ENCODE measurements at places on chromosomes 2 and 18.

GRCh38 chr2:1995987-1996386 is 251.7 kb upstream of the PXDN start:
- DNase-seq: no peak

DNA sequence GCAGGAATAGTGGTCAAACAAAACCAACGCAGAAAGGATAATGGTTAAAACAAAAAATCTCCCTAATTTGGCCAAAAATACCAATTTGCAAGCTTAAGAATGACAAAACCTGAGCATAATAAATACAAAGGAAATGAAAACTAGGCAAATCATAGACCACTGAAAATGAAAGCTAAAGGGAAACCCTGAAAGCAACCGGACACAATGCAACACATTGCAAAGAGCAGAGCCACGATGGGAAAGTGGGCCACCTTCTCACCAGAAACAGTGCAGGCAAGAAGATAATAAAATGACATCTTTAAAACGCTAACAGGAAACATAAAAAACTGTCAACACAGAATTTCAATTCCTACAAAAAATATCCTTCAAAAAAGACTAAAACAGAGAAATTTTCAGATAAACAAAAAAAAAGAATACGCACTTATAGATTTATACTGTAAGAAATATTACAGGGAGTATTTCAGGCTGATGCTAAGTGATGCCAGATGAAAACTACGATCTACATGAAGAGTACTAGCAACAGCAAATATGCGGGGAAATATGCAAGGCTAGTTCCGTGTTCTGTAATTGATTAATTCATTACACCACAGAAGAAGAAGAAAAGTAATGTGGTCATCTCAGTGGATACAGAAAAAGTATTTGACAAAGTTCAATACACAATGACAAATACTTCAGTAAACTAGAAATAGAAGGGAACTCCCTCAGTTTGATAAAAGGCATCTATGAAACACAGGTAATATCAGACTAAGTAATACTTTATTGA is 239.5 kb downstream of the L3MBTL4 start:
- DNase-seq: no peak

DNA sequence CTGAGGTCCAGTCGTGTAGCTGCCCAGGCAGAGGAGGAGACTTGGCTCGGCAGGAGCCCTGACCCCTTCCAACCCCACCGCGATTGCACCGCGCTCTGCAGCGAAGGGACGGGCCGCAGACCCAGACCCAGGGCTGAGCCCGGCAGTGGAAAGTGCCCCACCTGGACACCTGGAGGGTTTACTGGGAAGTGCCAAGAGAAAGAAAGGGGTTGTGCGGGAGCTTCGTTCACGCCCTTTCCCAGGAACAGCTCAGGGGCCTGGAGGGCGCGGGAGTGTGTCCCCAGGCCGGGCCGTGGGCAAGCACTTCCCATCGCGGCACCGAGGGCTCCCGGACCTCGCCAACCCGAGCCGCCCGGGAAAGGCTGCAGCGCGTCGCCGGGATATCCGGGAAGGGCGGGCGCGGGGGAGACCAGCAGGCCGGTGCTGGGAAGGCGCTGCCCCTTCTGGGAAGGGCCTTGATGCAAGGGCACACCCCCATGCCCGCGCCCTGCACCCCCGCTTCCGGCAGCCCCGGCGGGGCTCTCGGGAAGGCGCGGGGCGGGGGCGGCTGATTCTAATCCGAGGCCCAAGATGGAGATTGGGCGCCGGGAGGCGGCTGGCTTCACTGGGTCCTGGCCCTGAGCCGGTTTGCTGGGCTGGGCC is 36.1 kb upstream of the MRPL33 start:
- no peak for DNase-seq

GRCh38 chr2:70716131-70716743 is 51.8 kb downstream of the ADD2 start:
- no peak for DNase-seq

DNA sequence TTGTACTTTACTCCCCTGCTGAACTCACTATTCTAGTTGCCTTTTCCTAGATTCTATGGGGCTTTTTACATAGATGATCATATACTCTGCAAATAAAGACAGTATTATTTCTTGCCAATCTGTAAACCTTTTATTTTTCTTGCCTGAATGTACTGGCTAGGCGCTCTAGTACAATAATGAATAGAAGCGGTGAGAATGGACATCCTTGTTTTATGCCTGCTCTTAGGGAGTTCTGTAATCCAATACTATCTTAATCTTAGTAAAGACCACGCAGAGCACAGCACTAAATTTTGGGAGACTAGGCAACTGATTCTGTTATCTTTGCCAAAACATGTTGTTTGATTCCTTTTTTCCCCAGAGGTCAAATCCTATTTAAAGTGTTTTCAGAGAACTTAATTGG is 7.0 kb downstream of the KRCC1 start:
- DNase-seq: no peak

DNA sequence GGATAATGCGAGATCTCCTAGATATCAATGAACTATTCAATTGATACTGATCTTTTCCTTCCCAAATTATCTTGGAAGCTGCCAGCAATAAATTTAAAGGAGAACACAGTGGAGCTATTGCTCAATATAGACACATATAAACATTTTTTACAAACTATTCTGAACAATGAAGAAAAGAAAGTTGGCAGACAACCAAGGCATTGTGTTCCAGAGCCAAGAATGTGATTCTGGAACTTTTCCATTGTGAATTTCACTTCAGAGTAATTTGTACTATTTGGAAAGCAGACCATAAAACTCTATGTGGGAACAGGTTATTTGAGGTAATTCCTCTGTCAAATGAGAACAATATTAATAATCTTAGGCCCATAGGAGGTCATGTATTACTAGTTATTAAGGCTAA is 588.2 kb downstream of the IRS1 start:
- DNase-seq: no peak

- DNase-seq: no peak
Measured at GRCh38 chr2:241666627-241667400, 19.8 kb downstream of the DTYMK start.

DNA sequence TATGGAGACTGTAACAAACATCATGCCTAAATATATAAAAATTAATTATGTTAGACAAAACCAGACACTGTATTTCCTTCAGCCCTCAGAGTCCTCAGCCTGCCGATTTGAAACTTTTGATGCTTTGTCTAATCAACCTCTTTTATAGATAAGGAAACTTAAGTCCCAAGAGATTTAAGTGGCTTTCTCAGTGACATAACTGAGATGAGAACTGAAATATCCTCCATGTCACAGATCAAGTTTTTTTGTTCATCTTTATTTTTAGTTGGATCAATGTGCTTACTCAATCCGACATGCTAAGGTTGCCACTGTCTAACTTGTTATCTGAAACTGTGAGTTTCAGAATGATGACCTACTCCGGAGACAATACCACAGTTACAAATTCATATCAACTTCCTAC is 72.3 kb downstream of the BARD1 start:
- DNase-seq: no peak

DNA sequence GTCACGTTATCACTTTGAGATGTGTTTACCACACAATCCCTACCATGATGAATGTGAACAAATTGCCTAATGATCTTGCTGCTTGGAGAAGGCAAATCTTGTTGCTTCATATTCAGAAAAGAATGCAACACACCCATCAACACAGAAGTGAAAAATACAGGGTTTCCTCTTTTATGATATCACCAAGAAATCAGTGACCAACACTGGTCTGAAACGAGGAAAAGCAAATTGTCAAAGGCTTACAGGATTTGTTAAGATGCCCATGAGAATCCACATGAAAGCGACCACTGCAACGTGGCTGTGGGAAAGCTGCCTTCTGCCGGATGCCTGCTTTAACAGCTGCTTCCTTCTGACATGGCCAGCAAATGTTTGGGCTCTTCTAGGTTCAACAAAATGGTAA is 397.6 kb upstream of the LRATD1 start:
- DNase-seq: no peak
